Calu3 (cell line): ENCODE measurements at places on chromosomes 12 and 14.

DNA sequence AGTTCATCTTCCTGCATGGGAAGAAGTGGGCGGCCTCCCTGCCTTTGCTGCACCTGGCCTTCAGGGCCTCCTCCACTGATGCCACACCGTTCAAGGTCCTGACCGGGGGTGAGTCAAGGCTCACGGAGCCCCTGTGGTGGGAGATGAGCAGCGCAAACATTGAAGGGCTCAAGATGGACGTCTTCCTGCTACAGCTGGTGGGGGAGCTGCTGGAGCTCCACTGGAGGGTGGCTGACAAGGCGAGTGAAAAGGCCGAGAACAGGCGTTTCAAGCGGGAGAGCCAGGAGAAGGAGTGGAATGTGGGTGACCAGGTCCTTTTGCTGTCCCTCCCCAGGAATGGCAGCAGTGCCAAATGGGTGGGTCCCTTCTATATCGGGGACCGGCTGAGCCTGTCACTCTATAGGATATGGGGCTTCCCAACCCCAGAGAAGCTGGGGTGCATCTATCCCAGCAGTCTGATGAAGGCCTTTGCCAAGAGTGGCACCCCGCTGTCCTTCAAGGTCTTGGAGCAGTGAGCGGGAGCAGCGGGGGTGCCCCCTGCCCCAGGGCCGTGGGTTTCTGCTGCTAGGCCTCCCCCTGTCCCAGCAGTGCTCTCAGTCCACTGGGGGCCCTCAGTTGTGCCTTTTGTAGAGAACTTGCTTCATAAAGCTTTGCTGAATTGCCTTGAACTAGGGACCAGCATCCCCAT, 12.4 kb downstream of the CBLN3 start:
- DNase-seq: no peak

DNA sequence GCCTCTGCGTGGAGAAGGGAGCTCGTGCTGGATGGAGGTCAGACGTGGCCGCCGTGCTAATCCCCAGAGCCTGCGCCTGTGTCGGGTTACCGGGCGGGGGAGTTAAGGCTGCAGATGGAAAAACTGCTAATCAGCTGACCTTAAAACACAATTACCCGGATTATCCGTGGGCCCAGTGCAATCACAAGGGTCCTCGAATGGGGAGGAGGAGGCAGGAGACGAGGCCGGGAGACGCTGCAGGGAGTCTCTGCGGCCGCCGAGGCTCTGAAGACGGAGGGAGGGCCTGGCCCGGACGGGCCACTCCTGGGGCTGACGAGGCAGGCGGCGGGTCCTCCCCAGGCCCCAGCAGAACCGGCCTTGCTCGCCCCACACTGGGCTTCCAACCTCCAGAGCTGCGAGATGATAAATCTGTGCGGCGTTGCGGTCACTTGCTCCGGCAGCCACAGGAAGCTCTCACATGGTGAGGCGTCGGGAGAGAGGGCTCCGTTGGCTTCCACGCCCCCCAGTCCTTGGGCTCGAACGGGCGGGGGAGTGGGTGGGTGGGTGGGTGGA, 32.9 kb upstream of the FBRSL1 start:
- DNase-seq: no peak

DNA sequence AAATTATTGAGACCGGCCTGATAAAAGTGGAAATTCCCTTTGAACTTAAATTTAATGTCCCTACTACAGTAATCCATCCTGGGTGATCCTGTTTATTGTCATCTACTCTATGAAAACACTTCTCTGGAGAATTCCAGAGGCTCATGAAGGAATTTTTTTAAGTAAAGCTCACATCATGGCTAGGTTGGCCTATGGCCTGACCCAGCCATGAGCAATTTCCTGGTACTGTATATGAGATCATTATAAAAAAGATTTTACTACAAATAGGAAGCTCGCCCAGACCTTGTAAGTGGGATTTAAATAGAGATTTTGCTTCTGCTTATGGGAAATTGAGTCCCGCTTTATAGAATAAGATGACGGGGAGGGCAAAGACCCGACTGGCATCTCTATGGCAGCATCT, 215.5 kb downstream of the DPF3 start:
- DNase-seq: no peak

- DNase-seq: no peak
These were observed 3.4 kb downstream of the KCNA5 start for GRCh38 chr12:5047094-5047493.

- DNase-seq: no peak
These were observed 15.6 kb downstream of the CCDC198 start for GRCh38 chr14:57478050-57478449.

GRCh38 chr12:129103231-129103630, 250.0 kb downstream of the GLT1D1 start:
- DNase-seq: no peak

DNA sequence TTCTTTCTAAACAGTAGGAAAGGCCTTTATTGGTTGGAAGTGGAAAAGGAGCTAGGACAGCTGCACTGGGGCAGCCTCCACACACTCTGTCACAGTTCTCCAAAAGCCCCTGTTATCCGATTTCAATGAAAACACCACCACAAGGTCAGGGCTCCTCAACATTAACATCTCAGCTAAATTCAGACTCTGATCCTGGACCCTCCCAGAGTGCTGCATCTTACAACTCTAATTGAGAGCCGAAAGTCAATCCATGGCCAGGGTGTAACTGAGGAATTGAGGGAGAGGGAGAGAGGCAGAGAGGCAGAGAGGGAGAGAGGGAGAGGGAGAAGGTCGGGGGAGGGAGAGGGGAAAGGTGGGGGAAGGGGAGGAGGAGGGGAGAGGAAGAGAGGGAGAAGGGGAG, 32.1 kb downstream of the DICER1 start:
- DNase-seq: no peak

DNA sequence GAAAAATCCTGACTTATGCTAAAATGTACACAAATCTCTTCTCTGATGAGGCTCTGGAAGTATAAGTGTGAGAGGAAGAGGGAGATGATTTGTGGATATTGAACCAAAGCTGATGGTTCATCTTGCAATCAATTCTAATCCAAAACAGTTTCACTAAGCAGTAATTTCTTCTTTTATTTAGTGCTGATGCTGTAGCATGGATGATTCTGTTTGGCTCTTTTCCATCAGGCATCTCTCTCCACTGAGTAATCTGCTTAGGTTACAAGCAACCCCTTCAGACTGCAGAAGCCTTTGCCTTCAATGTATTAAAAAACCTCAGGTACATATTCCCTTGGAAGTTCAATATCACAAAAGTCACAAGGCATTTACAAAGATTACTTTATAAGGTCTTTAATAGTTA, 159.1 kb upstream of the CCDC198 start:
- DNase-seq: no peak

- peak; percentile 38 for DNase-seq
These were observed 100.4 kb upstream of the PPFIA2 start for GRCh38 chr12:81859521-81859920.

- DNase-seq: peak; percentile 9
These were observed 141.0 kb downstream of the SLC16A7 start for GRCh38 chr12:59736786-59737185.

DNA sequence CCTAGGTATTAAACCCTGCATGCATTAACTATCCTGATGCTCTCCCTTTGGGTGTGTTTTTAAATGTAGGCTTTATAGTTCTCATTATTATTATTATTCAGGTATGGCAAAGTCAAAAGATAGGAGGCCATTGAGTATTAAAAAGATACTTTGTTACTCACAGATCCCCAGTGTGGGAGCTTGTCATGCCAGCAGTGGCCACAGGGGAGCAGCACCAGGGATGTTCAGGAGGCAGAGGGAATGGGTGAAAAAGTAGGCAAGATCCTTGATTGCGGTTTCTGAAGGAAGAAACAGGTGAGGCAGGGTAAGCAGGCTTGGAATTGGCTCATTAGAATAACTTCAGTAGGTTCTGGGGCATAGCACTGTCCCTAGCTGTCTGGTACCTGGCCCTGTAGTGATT, 382.2 kb downstream of the MED13L start:
- peak; percentile 19 for DNase-seq

DNA sequence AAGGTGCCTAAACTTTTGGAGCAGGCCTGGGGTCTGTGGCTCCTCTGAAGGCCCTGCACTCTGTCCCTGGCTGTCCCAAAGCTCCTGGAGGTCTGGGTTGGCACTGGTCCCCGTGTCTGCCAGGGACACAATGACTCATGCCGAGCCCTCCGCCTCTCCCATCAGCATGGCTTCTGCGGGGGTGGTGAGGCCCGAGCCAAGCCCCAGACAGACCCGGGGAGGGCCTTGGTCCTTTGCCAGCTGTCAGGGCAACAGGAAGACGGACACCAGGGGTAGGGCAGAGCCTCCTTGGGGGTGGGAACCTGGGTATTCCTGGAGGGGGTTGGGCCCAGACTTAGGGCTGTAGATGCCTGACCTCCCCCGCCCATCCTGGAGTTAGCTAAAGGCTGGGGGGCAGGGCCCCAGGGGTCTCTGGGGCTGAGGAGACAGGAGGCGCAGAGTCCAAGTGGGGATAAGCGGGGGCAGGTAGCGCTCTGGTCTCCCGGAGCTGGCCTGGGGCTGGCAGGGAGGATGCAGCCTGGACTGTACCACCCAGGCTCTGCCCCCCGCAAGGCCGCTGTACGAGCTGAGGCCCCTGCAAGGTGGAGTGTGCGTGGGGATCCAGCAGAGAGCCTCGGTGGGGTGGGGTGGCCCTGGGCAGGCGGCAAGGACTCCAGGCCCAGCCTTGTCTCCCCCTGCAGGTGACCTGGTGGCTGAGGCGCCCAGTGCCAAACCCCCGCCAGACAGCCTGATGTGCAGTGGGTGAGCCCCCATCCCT, 16.4 kb upstream of the PUS1 start:
- peak; percentile 98 for DNase-seq

GRCh38 chr12:107228076-107228475, 134.7 kb upstream of the CRY1 start:
- no peak for DNase-seq

GRCh38 chr14:68695856-68696255, 97.0 kb downstream of the ZFP36L1 start:
- DNase-seq: no peak

DNA sequence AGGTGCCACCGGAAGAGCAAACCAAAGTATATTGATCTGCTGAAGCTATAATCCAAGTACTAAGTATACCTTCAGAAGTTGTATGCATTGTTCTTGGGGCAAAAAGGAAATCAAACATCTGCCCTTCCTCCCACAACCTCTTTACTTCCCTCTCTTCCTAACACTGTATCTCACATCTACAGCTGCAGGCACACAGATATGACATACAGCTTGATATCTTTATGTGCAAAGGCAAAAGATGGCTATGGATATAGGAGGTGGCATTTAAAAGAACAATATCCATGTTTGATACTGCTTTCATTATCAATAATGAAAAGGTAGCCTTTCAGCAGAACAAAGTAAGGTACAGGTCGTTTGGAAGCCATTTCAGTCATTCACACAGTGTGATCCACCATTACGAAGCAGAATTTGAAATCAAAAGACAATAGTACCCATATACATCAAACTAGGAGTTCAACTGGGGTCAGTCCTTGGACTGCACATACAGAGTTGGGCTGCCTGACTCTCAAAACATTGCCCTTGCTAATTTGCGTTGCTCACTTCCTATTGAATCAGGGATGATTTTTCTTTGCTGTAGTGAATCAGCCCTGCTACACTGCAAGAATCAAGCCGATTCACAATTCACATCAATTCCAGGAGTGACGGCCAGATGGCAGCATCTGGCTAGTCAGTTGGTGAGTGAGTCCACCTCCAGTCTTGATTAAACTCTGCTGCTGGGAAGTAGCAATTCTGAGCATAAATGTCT, 8.9 kb downstream of the ANG start:
- DNase-seq: peak; percentile 75

GRCh38 chr12:23930599-23930998, 18.9 kb downstream of the SOX5 start:
- no peak for DNase-seq

GRCh38 chr14:40204441-40205175, 772.4 kb upstream of the FBXO33 start:
- no peak for DNase-seq

GRCh38 chr12:95623554-95624170, 72.4 kb upstream of the USP44 start:
- peak; percentile 78 for DNase-seq

GRCh38 chr12:131747276-131748177, 36.6 kb downstream of the SFSWAP start:
- no peak for DNase-seq

DNA sequence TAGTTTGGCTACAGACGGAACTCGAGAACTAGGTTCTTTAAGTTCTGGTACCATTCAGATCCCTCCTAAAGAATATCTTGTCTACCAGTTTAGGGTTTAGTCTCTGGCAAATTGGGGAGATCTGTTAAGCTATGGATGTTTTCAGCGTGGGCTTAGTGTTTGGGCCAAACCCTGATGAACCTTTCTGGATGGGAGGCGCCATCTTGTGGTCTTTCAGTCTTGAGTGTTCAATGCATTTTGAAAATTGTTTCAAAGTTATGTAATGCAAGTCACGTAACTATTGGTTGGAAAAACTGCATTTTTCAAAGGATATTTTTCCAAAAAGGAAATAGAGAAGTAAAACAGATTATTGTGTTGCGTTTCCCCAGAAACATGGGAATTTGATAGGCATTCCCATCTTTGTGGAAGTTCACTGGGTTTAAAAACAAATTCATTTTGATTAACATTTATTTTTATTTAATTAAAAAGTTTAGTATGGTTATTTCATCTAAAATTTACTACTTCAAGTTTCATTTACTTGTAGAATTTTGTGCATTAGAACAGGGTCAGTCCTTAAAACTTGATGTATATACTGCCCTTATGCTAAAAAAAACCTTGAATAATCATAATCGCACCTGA, 169.0 kb downstream of the PRIMA1 start:
- peak; percentile 43 for DNase-seq

DNA sequence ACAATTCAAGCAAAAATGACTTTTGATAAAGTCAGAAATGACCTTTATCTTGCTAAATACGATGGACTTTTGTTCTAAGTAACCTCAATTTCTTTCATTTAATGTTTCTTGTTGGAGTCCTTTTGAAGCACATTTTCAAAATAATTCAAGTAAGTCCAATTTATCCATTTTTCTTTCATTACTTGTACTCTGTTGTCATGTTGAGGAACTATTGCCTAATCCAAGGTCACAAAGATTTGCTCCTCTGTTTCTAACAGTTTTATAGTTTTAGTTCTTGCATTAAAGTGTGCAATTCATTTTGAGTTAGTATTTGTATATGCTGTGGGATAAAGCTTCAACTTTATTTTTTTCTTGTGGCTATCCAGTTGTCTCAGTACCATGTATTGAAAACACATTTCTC, 66.7 kb downstream of the CCER1 start:
- no peak for DNase-seq

- DNase-seq: no peak
These were observed 476.5 kb downstream of the APAF1 start for GRCh38 chr12:99121546-99121945.

- DNase-seq: no peak
These were observed 197.4 kb upstream of the ARID2 start for GRCh38 chr12:45532113-45532512.

GRCh38 chr12:12792421-12792820, 7.0 kb downstream of the APOLD1 start:
- DNase-seq: no peak

- no peak for DNase-seq
These were observed 119.8 kb downstream of the EPS8 start for GRCh38 chr12:15669256-15669948.
